Right cardiac atrium (tissue), 5 donors: ENCODE measurements at places on chromosomes 6 and 20. TPM values are rescaled to one million over a fixed set of nuclear protein-coding genes. Genes with fewer than 3 reads are reported as not detected.

DNA sequence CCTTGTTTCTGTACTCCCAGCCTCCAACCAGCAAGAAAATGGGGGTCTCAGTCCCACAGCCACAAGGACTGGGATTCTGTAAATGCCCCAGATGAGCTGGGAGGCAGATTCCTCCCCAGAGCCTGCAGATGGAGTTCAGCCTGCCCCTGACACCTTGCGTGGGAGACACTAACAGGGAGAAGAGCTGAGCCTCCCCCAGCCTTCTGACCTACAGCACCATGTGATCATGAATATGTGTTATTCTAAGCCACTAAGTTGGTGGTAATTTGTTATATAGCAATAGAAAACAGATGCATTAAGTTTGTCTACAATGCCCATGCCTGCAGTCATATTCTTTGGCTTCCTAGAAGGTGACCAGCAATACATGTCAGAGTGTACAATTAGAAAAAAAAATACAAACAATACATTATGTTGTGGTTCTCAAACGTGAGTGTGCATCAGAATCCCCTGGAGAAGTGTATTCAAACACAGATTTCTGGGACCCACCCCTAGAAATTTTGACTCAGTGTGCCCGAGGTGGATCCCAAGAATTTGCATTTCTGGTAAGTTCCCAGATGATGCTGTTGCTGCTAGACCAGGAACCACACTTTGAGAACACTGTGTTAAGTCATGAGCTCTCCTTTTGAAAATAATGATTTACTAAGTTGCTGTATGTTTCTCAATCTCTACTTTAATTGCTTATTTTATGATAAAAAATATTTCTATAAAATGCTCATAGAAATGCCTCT lies 39.9 kb downstream of the SLC22A3 start:
- DNase-seq, result no peak

The TOX2 gene
- 1.5 TPM for total RNA-seq

GRCh38 chr20:63158845-63159244 lies 57.1 kb downstream of the YTHDF1 start:
- DNase-seq, result no peak

DNA sequence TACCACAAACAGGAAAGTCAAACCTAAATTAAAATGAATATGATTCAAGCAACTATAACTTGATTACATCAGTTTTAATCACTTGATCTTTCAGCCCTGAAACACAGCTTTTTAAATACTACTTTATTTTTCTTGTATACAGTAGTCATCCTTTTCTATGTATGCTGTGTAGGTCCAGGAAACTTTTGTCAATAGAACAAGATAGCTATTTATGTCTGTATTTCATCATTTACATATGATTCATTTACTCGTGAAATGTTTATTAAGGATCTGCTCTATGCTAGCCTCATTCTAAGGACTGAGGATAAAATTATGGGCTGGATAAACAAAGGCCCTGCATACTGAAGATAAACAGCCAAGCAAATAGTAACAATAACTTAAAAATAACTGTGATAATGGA lies 930.2 kb downstream of the TFAP2A start:
- no peak for DNase-seq

DNA sequence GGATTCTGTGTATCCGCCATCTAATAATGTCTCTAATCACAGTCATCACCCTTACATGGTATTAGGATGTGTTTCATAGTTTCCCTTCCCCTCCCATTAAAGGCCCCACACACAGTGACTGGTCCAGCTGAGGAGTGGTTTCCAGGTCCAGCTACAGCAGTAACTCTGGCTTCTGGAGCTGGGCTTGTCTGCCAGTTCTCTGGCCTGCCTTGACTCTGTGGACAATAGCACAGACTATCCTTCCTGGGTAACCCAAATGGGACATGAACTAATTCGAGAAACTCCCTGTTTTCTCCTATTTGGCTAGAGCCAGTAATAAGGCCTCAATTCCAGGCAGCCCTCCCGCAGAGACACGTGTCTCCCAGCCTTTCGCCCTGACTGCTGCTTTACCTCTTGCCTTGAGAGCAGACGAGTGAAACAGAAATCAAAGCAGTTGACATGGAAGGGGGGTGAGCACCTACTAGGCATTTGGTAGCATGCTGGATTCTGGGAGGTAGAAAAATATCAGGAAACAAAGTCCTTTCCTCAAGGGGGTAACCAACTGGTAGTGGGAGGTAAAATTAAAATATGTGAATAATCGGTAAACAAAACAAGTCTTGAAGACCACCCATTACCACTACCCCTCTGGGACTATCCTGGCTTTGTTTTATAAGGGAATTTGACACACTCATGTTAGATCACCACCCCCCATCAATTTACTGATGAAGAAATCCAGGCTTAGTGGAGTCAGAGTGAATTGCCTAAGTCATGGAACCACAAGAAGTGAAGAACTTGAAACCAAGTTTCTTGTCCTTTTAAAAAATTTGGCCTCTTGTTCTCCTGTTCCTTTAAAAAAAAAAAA lies 1.2 kb downstream of the TRAF3IP2 start:
- peak; percentile 81 for DNase-seq

DNA sequence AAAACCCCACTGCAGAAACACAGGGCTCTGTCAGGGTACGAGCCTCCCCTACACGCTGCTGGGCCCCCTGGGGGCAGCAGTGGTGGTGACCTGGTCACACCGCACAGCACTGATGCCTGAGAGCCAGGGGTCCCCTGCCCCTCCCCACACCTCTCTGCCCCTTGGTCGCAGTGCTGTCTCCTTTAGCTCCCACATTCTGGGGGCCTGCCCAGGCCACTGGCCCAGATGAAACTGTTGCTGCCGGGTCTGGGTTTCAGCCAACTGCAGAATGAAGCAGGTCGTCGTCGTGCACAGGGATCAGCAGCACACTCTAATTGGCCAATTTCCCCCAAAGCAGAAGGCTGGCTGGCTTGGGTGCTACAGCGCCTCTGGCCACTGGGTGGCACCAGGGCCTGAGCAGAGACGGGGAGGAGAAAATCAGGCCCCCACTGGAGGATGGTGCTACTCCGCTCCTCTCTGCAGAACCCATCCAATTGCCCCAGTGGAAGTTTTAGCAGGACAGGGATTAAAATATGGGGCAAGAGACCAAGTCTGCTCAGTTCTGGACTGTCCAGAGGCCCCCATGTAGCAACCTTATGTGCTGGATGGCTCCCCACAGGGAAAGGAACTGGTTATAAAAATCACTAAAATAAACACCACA lies 26.1 kb downstream of the DIDO1 start:
- DNase-seq, result peak; percentile 90

The GPR6 gene
- not detected for total RNA-seq

DNA sequence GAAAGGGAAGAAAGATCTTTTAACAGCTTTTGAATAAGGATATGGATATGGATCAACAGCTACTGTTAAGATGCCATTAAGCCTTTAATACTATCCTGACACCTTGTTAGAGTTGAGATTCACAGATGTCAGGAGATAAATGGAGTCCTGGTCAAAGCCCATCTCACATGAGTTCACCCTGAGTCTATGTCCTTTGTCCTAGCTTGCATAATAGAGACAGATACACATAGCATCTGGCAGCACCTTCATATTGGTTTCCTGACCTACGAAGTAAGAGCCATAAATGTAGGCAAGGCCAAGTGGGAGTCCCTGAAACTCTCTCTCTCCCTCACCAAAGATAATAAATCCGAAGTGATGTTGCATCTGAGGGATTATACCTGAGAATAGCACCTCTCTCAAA lies 79.1 kb upstream of the F13A1 start:
- no peak for DNase-seq

GRCh38 chr6:8556370-8557013 lies 121.1 kb upstream of the SLC35B3 start:
- no peak for DNase-seq

The ABHD16B gene
- not detected for total RNA-seq

- no peak for DNase-seq
Measured at GRCh38 chr6:132607544-132608233, 16.4 kb downstream of the TAAR2 start.

The ELMO2 gene
- total RNA-seq, result 31.6 TPM

- DNase-seq, result no peak
Measured at GRCh38 chr20:33808388-33808787, 2.8 kb upstream of the CHMP4B start.

The DCBLD1 gene
- 3.2 TPM for total RNA-seq

- no peak for DNase-seq
Measured at GRCh38 chr6:63272397-63272796, 47.4 kb downstream of the LGSN start.

GRCh38 chr6:90701146-90701781 lies 114.4 kb upstream of the MAP3K7 start:
- DNase-seq, result no peak

DNA sequence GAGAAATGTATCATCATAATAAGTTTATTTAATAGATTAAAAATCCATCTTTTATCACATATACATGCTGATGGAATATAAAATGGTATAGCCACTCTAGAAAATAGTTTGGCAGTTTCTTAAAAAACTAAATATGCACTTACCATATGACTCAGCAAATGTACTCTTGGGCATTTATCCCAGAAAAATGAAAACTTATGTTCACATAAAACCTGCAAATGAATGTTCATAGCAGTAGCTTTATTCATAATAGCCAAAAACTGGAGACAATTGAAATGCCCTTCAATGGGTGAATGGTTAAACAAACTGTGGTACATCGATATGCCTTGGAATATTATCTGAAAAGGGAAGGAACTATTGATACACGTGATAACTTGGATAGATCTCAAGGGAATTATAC lies 6.4 kb upstream of the NCOA7 start:
- no peak for DNase-seq

DNA sequence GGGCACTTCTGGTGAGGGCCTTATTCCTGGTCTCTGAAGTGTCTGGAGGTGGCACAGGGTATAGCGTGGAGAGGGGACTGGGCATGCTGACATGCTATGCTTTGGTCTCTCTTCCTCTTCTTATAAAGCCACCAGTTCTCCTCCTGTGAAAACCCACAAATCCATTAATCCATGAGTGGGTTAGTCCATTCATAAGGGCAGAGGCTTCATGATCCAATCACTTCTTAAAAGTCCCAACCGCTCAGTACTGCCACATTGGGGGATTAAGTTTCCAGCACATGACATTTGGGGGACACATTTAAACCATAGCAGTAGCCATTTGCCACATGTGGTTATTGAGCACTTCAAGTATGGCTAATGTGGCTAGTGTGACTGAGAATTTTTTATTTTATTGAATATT lies 3.8 kb upstream of the TRIB3 start:
- no peak for DNase-seq

GRCh38 chr6:109747221-109747620 lies 56.1 kb downstream of the FIG4 start:
- DNase-seq, result no peak

DNA sequence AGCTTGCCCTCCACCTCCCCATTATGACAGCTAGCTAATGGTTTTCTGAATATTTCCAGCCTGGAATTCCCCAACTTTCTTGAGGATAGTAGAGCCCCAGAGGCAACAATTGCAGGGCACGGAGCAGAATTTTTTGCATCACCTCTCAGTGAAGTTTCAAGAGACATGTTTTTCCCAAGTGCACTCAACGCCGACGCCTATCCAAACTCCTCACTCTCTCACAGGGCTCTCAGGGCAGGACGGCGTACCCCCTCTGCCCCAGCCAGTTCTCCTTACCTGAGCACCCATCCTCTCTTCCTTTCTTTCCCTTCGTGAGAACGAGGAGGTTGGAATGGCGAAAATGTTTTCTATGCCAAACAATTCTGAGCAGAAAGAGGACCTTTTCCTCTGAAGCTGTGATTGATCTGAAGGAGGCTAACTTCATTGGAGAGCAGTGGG lies 83.1 kb upstream of the FOXQ1 start:
- no peak for DNase-seq

- no peak for DNase-seq
Measured at GRCh38 chr6:25435416-25435985, 156.3 kb downstream of the CARMIL1 start.

GRCh38 chr6:878179-878578 lies 185.2 kb upstream of the EXOC2 start:
- no peak for DNase-seq

GRCh38 chr6:13065581-13065980 lies 262.8 kb downstream of the TBC1D7 start:
- no peak for DNase-seq

GRCh38 chr6:159097256-159097655 lies 52.5 kb upstream of the TAGAP start:
- DNase-seq, result no peak

GRCh38 chr6:37362101-37362828 lies 8.5 kb downstream of the RNF8 start:
- DNase-seq, result no peak

- DNase-seq, result no peak
Measured at GRCh38 chr6:87152526-87152955, 2.8 kb upstream of the ZNF292 start.

DNA sequence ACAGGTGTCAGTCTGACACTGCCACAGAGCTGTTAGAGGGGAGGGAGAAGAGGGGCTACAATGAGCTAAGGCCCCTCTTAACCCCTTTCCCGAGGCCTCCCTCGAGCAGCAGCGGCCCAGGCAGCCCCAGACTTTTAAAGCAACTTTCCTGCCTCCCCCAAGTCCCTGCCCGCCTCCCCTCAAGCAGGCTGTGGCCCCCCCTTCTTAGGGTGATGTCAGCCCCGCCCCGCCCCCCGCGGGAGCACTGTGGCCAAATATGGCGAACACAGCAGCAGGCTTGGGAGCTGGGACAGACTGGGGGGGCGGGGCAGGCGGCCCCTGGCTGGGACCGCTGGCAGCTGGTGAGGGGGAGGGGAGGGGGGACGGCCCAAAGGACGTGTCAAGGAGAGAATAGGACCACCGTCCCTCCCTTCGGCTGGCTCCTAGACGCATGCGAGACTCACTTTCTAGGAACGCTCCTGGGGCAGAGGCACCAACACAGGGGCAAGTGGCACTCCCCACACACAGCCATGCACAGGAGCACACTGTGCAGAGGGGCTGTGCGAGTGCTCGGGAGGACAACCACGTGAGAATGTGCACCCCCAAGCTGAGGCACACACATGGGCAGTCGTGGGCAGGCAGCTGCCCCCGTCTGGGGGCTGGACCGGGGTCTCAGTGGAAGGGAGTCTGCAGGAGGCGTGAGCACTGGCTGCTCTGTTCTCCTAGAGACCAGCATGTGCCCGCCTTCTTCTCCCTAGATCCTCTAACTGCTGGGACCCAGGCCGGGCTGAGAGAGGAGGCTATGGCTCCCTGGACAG lies 6.7 kb downstream of the TEAD3 start:
- peak; percentile 88 for DNase-seq

DNA sequence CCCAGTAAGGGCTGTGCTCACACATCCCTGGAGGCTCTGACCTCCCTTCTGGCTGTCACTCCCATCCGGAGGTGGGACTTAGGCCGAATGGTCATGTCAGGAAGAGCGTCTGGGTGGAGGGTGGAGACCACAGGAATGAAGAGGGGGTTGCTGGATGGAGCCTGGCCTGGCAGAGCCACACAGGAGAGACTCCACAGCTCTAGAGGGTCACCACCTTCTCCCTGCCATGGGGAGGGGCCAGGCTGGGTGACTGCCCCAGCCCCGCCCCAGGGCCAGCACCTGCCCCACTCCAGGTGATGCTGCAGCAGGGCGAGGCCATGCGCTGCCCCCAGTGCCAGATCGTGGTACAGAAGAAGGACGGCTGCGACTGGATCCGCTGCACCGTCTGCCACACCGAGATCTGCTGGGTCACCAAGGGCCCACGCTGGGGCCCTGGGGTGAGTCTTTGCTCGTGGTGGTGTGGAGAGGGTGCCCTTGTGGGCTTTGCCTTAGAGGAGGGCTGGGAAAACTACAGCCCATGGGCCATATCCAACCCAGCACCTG lies 20.6 kb downstream of the RBCK1 start:
- no peak for DNase-seq
